ENCODE measurements at places on chromosomes 3 and 15.
A peak's percentile ranks its signal among the peaks of the same experiment; 100 is the strongest.

- peak; percentile 5 for DNase-seq
Observed at GRCh38 chr3:115469649-115470048, 153.7 kb upstream of the GAP43 start.

DNA sequence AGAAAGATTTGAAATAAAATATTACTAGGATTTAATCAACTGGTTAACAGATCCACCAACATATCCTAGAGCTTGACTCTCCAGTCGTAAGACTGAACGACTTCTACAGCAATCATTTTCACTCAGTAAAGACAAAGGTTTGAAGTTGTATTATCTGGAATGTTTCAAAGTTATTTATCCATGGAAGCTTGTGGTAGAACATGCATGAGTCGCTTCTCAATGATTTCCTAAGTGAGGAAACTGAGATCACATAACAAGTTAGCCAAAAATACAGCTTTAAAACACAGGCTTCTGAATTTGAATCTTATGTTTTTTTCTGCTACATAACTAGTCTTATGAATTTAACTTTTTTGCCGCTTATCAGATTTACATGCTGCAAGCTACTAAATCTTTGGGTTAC lies 241.8 kb downstream of the FOXP1 start:
- no peak for DNase-seq

DNA sequence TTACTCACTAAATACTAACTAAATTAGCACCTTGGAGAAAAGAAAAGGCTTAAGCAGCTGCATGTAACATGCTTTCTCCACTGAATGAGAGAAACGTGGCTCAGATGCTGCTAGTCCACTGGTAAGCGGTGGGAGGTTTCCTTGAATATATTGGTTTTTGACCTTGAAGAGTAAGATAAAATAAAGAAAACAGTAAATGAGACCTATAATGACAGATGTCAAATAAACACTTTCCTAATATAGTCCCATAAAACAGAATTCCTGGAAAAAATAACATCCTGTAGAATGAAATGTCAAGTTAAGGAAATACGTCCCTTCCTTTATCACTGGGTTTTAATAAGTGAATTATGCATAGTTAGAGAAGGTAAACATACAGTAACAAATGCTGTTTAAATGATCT lies 215.0 kb downstream of the DPH6 start:
- no peak for DNase-seq

DNA sequence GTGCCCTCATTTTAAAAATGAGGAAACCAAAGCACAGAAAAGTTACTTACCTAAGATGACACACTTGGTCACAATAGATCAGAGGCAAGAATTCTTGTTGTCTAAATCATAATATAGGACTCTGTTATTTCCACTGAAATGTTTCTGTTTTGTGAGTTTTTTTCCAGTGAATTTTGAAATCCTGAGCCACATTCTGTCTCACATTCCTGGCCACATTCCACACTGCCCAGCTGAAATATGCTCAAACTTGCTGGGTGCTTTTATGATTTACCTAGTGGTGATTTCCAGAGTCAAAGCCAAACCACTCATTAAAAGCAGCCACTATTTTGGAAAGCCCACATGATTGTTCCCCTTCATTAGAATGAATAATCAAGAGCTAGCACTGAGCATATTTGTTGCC lies 82.3 kb upstream of the NPHP3 start:
- peak; percentile 27 for DNase-seq

GRCh38 chr15:52414936-52415335 lies 113.7 kb downstream of the MYO5A start:
- no peak for DNase-seq

DNA sequence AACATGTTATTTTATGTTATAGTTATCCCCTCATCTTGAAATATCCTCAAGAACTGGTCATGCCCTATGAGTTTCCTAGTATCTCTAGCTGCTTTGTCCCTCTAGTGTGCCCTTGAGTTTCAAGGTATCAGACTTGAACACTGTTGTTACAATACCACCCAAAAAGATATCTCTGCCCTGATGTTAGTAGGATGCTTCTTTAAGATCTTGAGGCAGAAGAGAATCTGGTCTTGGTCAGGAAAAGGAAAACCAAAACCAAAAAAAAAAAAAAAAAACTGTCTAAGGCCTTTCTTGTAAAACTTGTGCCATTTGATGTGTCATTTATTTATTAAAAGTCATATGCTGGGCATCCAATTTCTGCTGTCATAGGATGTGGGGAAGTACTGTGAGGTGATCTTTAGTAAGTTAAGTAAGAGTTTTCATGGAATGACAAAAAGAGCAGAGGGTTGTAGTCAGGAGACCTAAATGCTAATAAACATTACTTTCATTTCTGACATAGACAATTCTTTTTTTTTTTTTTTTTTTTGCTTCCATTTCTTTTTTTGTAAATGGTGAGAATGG lies 229.7 kb downstream of the NECTIN3 start:
- DNase-seq, result no peak

- DNase-seq, result no peak
Observed at GRCh38 chr15:95669146-95669922, 661.2 kb upstream of the NR2F2 start.

DNA sequence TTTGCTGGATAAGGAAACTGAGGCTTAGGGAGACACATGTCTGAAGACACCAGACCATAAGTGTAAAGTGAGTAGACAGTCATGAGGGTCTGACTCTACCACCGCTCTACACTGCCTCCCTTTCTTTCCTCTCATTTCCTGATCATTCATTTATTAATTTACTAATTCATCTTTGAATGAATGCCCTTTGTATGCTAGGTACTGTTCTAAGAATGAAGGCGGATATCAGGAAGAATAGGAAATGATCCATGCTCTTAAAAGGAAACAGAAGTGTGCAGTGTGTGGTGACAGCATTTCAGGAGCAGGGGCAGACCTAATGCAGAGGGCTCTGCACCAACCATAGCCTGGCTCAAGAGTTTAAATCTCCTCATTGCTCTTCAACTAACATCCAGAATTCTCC lies 31.8 kb upstream of the PSMD6 start:
- DNase-seq, result no peak

Measured in muscle of back (tissue), 13 donors.